ENCODE measurements at places on chromosomes 3 and 15.

GRCh38 chr3:10363935-10364334 is 43.0 kb upstream of the SEC13 start:
- DNase-seq: no peak

- no peak for DNase-seq
These were observed 21.8 kb downstream of the CCDC32 start for GRCh38 chr15:40543082-40543481.

GRCh38 chr3:33722191-33722590 is 4.1 kb upstream of the CLASP2 start:
- DNase-seq: no peak

DNA sequence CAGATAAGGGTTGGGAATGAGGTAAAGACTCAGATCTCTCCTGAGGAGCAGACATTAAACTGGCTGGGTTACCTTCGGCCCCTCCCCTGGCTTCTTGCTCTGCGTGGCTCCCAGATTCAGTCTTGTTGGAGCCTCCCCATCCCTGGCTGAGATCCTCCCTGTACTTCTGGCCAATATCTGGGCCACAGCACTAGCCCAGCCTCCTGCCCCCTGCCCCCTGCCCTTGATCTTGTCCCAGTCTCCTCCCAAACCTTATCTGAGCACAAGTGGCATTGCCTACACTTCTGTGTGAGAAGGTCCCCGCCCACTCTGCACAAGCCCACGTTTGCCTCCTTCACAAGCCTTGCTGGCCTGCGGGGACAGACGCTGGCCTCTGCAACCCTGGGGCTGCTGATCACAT is 16.8 kb downstream of the PLA2G4F start:
- DNase-seq: no peak

DNA sequence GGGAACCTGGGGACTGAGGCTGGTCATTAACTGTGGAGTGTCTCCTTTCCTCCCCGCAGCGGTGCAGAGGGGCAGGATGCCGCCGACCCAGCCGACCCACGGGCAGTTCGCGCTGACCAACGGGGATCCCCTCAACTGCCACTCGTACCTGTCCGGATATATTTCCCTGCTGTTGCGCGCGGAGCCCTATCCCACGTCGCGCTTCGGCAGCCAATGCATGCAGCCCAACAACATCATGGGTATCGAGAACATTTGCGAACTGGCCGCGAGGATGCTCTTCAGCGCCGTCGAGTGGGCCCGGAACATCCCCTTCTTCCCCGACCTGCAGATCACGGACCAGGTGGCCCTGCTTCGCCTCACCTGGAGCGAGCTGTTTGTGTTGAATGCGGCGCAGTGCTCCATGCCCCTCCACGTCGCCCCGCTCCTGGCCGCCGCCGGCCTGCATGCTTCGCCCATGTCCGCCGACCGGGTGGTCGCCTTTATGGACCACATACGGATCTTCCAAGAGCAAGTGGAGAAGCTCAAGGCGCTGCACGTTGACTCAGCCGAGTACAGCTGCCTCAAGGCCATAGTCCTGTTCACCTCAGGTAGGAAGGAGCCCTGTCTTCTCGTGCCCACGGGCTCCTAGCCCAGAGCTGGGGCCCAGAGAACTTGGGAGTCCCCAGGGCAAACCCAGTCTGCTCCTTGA is 3.7 kb downstream of the NR2F2 start:
- peak; percentile 90 for DNase-seq

DNA sequence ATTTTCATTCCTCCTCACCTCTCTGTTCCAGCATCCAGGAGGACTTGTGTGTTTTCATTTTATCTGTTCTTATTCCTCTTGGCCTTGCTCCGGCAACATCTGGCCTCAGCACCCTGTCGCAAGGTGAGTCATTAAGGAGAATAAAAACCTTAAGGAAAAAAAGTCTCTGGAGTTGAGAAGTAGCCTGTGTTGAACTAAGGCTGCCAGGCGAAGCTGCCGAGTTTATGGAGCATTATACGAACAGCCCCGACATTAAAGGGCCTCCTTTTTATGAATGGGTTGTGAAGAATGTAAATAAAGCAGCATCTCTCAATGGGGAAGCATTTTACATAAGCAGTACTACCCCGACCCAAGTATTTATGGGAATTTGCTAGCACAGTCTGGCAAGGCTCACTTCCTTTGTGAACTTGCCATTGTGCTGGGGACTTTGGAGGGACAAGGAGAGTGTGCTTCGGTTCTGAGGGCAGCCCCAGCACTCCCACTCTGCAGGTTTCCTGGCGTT is 4.7 kb downstream of the BAHD1 start:
- DNase-seq: no peak

- DNase-seq: peak; percentile 14
These were observed 102.1 kb upstream of the FHIT start for GRCh38 chr3:61353382-61353781.

GRCh38 chr15:100560323-100560722 is 31.6 kb upstream of the CERS3 start:
- DNase-seq: no peak
